Stimulated activated CD8-positive, alpha-beta memory T cell treated with anti-CD3 and anti-CD28 coated beads, Interleukin-7, amount 100 ng/mL, for 24 hours (primary cell): ENCODE measurements at places on chromosomes 7 and 10.
A peak's percentile ranks its signal among the peaks of the same experiment; 100 is the strongest.

DNA sequence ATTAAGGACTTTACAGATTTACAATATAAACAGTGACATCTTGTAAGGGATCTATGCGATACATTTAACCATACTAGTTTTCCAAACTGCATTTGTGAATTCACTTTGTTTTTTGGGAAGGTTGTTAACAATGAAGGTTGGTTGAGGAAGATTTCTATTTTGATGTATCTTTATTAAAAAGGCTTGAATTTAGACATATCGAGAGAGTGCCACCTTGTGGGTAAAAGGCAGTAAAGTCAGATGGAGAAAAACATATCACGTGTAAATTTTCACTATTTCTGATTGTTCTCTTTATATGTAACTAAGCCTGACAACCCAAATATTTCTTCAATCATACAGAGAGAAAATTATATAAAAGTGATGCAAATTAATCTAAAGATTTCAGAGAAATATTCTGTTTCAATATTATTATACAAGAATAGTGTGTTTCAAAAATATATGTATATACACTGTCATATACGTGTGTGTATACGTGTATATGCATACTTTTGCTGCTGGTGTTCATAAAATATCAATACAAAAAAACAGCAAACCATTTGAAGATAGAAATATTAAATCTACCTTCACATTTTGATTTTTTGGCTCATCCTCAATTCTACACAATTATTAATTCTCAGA, 988.6 kb downstream of the SORCS1 start:
- no peak for DNase-seq

DNA sequence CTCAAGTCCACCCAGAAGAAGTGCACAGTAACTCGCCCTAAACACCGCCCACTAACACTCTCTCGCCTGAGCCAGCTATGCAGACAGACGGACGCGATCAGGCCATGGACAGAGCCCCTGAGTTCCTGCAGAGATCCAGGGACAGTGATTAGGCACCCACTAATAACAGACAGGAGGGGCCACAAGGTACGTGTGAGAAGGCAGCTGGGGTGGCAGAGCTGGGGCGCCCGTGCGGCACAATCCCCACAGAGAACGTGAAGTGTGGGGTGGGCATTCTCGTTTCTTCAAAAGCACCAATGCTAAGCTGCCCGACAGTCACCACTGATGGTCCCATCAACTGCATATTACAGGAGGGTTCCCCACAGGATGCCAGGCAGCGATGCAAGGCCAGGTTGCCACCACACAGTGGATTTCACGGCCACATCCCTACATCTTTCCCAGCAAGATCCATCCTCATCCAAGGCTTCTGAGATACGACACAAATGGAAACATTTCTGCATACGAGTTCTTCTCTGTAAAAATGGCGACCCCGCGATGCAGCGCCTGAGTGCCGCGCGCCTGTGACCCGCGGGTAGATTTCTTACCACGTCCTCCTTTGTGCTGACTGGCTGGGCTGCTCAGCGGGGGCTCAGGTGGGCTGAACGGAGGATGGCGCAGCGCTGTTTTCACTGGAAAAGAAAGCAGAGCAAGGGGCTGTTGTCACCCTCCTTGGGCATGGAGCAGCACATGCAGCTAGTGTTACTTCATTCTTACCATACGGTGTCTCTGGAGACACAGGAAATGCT, 237.5 kb downstream of the TNS3 start:
- DNase-seq: no peak

- no peak for DNase-seq
Observed at GRCh38 chr7:134905375-134905774, 80.9 kb upstream of the AGBL3 start.

GRCh38 chr7:21617513-21617912, 74.7 kb downstream of the DNAH11 start:
- no peak for DNase-seq

DNA sequence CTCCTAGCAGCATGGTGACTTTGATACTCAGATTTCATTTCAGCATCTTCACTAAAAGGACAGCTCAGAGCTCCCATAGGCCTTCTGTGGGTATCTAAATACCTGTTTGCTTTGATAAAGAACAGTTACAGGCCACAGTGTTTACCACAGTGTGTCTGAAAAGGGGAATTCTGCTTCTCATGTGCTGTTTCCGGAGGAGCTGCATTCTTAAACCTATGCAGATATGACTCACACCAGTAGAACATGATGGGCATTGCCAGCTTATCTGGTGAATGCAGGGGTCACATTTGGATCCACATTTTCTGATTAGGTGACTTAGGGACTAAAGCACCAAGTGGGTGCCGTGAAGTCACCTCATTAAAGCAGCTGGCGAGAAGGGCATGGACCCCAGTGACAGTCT, 52.6 kb downstream of the TRRAP start:
- DNase-seq: no peak

- DNase-seq: peak; percentile 12
Observed at GRCh38 chr10:42866115-42866995, 83.8 kb downstream of the BMS1 start.

GRCh38 chr7:91568138-91568537, 303.9 kb downstream of the FZD1 start:
- DNase-seq: no peak

DNA sequence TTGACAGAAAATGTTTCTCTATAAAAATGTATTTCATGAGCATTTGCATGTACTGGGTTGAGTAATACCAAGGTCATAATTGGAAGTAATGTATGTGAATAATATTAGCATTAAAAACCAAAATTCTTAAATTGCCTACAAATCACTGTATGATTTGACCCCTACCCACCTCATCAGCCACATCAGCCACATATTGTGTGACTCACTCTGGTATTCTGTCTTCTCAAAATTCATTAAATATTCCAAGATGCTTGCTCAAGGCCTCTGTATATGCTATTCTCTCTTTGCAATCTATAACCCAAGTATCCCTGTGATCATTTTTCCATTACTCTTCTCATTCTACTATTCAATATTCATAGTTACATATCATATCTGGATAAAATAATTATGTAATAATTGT, 21.4 kb downstream of the POT1 start:
- DNase-seq: no peak

- DNase-seq: no peak
Observed at GRCh38 chr10:77782328-77783061, 144.1 kb downstream of the DLG5 start.

GRCh38 chr10:16816830-16817124, 447 bp downstream of the RSU1 start:
- DNase-seq: no peak

DNA sequence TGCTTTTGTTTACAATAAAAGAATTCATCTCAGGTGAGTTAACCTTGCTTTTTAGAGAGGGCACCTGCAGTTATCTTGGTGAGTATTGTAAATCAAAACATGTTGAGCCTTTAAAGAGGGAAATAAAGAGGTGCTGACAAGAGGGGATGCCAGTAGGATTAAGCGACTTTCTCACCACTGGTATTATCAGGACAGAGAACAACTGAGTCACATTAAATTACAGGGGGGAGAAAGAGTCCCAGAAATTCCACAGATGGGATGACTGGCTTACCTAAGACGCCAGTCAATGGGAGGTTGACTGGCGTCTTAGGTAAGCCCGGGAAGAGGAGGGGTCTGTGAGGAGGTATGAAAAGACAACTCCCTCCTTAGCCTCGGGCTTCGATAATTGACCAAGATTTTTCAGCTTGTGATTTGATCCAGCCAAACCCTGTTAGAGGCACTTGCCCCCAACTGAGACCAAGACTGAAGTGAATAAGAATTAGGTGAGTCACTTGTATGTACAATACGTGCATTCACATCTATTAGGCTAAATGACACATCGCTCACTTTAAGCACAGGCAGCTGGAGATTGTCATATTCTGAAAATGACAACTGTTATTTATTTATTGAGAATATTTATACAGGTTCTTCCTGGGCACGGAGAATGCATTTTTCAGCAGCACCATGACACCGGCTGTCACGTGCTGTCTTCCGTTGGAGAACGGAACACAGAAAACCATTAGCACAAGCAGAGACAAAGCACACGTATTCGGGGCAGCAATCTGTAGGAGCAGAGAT, 117.6 kb downstream of the SEM1 start:
- no peak for DNase-seq

DNA sequence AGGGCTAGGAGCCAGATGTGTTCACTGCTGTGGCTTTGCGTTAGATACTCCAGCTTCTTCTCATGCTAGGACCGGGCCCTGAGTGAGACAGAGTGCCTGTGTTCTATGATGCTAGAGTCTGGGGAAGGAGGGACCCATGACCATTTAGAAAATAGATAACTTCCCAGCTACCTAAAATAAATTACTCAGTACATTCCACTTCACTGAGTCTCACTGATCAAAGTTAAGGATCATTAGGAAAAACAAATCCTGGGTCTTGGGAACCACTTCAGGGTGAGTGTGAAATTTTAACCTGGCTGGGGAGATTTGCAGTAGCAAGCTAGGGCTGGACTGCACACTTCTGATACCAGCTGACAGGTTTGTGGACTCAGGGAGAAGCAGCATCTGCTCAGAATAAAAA, 138.1 kb downstream of the EMX2 start:
- no peak for DNase-seq

GRCh38 chr7:27714831-27715444, 25.0 kb upstream of the TAX1BP1 start:
- DNase-seq: no peak

- no peak for DNase-seq
Observed at GRCh38 chr7:47766126-47766525, 182.1 kb downstream of the PKD1L1 start.
